MCF 10A (cell line): ENCODE measurements at places on chromosomes 3 and 15. TPM values are rescaled to one million over a fixed set of nuclear protein-coding genes. Genes with fewer than 3 reads are reported as not detected.

GRCh38 chr3:38454178-38454883 lies 641 bp downstream of the ACVR2B start:
- peak; percentile 27 for DNase-seq
- no peaks in the 10 kb centered on the region for H3K27me3 ChIP-seq
- peaks cover 8% of the 10 kb centered on the region for H3K4me1 ChIP-seq
- peak overlapping the region; percentile 89 for H3K4me3 ChIP-seq

- H3K27me3 ChIP-seq, result no peaks in the 10 kb centered on the region
- H3K4me3 ChIP-seq, result no peak overlapping the region
- no peak overlapping the region for H3K27ac ChIP-seq
- H3K4me1 ChIP-seq, result peaks cover 27% of the 10 kb centered on the region
Observed at GRCh38 chr3:59288951-59289350, 239.1 kb upstream of the CFAP20DC start.

GRCh38 chr3:134148534-134148933 lies 102.1 kb downstream of the RYK start:
- H3K4me1 ChIP-seq, result peaks cover 5% of the 10 kb centered on the region
- no peak overlapping the region for H3K4me3 ChIP-seq
- no peak for DNase-seq
- H3K27me3 ChIP-seq, result no peaks in the 10 kb centered on the region

Gene SOX14
- total RNA-seq, result not detected in 2 replicates

Gene EXD1
- 0.12 and 0.37 TPM in 2 replicates for total RNA-seq

Gene FAM174B
- total RNA-seq, result 3.5 and 6.5 TPM in 2 replicates

Gene USP50
- total RNA-seq, result not detected in 2 replicates

Gene HDC
- not detected in 2 replicates for total RNA-seq
